MV-4-11 (cell line): ENCODE measurements at places on chromosomes 2 and 18.

- no peak for DNase-seq
Measured at GRCh38 chr2:239958473-239958765, 66.7 kb downstream of the NDUFA10 start.

DNA sequence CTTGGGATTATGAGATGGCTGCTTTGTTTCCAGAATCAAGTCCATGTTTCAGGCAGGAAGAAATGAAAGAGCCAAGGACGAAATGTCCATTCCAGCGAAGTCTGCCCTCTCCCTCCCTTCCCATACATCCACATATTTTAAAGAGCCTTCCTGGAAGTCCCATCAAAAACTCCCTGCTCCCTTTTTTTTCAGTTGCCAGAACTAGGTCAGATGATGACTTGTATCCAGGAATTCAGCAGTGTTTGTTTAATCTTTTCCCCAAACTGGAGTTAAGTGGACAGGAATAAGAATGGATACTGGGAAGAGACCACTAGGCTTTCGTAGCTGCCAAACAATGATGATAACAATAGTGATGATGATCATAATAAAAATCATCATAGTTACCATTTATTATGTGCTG is 198.7 kb downstream of the MEIS1 start:
- no peak for DNase-seq

DNA sequence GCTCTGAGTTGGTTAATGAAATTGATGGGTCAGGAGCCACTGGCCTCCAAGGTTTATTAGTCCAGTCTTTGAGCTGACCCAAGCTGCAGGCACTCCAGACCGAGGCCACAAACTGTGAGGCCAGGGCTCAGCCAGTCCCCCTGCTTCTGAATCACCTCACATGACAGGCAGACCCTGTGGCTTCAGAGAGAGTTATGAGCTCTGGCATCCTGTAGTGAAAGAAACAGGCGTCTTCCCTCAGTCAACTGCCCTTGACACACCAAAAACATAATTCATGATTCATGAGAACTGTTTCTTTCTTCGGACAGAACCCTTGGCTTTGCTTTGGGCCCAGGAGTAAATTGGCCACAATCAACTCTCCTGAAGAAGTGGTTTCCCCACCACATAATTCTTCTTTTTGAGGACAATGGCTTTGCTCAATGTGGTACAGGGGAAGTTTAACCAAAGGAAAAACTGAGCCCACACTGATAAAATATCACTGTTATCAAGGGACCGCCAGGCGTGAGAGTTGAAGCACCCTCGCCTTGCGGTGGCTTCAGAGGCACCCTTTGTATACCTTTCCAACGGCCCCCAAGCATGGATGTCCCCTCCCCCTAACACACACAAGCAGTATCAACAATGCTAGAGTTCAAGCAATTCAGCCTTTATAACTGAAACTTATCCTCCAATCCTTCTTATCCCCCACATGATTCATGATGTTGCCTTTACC is 226.9 kb downstream of the CYRIA start:
- DNase-seq, result no peak

DNA sequence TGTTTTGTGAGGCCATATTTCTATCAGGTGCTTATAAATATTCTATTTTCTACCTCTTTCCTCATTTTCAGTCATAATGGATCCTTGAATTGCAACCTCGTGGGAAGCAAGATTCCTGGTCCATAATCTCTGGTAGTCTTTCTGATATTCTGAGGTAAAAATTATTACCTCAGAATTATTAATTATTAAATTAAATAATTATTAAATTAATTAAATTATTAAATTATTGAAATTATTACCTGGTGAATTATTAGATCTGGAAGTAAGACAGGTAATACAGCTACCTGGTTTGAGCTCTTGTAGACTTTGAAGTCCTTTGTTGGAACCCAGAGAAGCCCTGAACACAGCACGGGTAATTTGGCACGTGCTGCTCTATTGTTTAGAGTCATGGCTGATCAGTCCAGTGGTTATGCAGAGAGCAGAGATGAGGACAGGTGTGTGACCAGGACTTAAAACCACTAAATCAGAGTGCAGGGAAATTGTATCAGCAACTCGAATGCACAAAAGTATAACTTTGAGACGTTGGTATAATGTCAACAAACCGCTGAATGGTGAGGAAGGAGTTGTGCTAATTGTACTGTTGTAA is 46.8 kb upstream of the PTPRM start:
- no peak for DNase-seq
